ENCODE measurements at places on chromosomes 11 and 22. TPM values are rescaled to one million over a fixed set of nuclear protein-coding genes. Genes with fewer than 3 reads are reported as not detected.

The DRD2 gene
- 0.22 TPM for total RNA-seq

The TPBGL gene
- 0.14 TPM for total RNA-seq

The MUC5AC gene
- total RNA-seq, result not detected

The TMEM191B gene
- not detected for total RNA-seq

The SLC17A6 gene
- total RNA-seq, result not detected

The PYGM gene
- 0.88 TPM for total RNA-seq

The TOP3B gene
- total RNA-seq, result 21.7 TPM

The PATE1 gene
- total RNA-seq, result not detected

The HEPN1 gene
- not detected for total RNA-seq

The MOV10L1 gene
- 5.7 TPM for total RNA-seq

The LRRC74B gene
- total RNA-seq, result not detected

The OR2AG1 gene
- total RNA-seq, result not detected

The CCDC15 gene
- total RNA-seq, result 7.9 TPM

The TTC12 gene
- 15.1 TPM for total RNA-seq

The MS4A6E gene
- total RNA-seq, result not detected

The RASL10A gene
- total RNA-seq, result not detected

The TRIM49 gene
- total RNA-seq, result not detected

The CCDC88B gene
- total RNA-seq, result 1.4 TPM

The CNGA4 gene
- total RNA-seq, result not detected

The MAPK8IP1 gene
- total RNA-seq, result 9.7 TPM

The VPS11 gene
- total RNA-seq, result 45.1 TPM

The KDELR3 gene
- 111 TPM for total RNA-seq

The OR5T1 gene
- total RNA-seq, result not detected

The GDPD4 gene
- 0.44 TPM for total RNA-seq

The TRPC6 gene
- total RNA-seq, result 0.66 TPM

The C1QTNF5 gene
- 6.8 TPM for total RNA-seq

All from placental pericyte (primary cell).